ENCODE measurements at places on chromosomes 11 and 22.

- no peak for DNase-seq
Measured at GRCh38 chr22:27185760-27186302, 528.4 kb downstream of the MIAT start.

DNA sequence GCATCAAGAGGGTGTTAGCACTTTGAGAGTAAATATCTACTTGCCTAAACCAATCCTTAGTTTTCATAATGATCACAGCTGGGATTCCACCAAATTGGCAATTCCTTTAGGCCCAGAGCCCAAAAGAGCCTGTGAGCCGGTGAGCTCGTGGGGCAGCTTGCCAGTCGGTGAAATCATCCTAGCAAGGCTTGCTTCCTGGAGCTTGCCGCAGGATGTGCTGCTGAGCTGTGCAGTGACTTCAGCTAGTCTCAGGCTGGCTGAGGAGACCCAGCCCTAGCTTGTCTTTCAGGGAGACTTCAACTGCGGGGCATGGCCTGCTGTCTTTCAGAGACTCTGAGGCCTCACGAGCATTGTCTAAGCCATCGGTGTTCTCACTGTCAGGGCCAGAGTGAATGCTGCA lies 73.6 kb upstream of the SUSD2 start:
- DNase-seq: peak; percentile 65

DNA sequence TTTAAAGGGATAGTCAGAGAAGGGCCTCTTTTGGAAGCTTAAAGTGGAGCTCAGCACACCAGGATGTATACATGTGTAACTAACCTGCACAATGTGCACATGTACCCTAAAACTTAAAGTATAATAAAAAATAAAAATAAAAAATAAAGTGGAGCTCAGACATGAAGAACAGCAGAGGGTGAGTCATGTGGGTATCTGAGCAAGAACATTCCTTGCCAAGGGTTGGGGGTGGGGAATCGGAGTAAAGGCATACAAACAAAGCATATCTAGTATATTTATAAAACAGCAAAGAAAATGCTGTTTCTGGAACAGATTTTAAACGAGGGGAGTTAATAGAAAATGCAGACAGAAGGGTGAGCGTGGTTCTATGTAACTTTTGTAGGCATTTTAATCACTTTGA lies 562.6 kb upstream of the ANO3 start:
- no peak for DNase-seq

DNA sequence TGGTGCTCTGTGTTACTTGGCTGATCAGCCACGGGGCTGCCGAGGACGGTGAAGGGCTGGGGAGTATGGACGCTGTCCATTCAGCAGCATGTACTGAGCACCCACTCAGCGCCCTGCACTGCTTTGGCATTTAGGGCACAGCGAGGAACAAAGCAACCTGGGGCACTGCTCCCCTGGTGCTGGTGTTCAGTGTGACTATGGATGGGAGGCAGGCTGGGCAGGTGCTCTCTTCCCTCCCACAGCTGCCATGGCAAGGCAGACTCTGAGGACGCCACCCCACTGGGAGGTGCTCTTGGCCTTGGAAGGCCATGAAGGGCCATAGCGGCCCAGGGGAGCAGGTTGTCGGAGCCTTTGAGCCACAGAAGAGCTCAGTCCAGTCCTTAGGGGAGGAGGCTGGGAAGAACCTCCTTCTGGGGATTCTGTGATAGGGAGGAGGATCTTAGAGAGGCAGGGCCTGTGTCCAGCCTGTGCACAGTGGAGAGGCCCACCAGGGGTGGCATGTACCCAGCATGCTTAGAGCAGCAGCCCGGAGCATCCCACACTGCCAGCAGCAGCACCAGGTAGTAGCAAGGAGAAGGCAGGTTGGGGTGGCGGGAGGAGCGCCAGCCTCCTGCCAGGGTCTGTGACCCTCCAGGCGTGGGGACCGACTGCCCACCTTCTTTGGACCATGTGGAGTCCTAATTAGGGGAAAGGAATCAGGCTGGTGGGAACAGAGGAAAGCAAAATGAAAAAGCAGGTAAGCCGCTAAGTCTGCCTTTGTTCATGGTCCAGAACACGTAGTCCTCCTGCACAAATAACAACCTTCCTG lies 141.8 kb downstream of the MPPED1 start:
- no peak for DNase-seq

DNA sequence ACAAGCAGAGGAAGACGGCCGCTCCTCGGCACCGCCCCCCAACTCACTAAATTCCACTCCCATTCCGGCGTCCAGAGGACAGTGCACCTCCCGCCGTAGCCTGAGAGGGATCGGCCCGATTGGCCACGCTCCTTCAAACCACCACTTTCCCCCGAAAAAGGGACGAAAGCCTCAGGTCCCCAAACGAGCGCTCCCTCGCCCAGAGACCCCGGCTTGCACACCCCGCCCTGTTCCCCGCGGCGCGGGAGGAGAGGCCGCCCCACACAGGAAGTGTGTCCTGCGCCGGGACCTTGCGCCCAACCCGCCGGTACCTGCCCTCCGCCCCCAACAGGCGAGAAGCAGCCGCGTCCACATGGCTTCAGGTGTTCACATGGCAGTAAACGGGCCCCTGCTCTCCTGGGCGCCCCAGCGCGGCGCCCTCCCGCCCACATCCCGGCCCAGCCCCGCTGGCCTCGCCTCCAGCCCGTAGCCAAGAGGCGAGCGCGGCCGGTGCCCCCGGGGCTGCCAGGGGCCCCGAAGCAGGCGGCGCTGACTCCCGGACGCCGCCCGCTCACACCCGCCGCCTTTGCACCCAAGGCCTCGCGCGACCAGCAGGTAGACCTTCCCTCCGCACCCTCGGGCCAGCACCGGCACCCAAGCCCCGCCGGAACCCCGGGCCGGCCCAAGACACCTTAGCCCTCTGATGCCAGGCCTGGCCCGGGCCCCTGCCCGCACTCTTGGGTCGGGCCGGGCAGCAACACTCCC lies 849 bp downstream of the TCF20 start:
- peak; percentile 80 for DNase-seq

DNA sequence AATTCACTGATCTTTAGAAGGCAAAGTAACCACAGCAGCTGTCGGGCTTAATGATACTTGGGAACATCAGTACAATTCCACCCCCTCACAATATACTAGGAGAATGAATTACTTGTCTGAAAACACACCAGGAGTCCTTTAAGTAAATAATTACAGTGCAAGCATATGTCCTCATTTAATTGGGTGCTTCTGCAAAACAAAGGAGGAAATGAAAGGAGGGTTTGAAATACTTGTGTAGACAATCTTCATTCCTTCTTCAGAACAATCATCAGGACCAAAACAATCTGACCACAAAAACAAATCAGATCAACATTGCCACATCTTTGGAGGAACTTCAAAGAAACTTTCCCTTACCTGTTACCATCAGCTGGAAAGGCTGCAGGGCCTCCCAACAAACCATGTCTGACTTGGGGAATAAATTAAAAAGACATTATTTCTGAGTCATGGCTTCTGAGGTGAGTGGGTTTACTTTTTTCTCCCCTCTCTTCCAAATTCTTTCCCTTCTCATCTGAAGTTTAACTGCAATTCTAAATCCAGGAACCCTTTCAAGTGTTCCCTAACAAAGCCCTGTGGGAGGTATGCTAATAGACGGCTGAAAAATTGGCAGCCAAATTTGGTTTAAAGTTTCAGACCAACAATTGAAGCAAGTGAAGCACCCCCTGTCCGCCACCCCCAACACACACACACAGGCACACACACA lies 12.5 kb upstream of the CCDC117 start:
- DNase-seq: no peak

- no peak for DNase-seq
Measured at GRCh38 chr22:17143826-17144225, 15.3 kb downstream of the HDHD5 start.

- DNase-seq: no peak
Measured at GRCh38 chr11:9703280-9703679, 39.4 kb downstream of the SWAP70 start.

DNA sequence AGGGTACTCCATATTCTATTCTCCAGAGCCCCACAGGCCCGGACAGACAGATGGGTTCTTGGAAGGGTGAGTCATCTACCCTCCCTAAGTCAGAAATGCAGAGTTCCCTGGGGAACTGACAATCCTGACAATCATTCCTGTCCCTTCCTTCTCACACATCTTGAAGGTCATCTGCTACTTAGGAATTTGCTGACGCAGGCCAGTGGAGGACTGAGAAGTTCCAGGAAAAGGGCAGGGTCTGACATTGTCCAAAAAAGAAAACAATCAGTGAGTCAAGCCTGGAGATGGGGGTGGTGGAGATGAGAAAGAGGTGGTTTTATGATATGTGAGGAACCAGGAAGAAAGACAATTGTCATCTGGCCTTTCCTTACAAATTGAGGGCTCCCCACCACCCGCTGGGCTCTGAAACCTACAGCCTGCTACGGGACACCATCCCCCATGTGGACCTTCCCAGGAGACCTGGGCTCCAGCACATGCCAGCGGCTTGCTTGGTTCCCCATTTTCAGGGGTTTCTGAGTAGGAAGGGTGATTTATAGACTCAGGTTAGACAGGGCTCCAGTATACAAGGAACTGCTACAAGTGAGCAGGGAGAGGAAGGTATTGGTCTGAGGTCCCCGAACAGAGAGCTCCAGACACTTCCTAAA lies 12.9 kb downstream of the CD59 start:
- DNase-seq: no peak

DNA sequence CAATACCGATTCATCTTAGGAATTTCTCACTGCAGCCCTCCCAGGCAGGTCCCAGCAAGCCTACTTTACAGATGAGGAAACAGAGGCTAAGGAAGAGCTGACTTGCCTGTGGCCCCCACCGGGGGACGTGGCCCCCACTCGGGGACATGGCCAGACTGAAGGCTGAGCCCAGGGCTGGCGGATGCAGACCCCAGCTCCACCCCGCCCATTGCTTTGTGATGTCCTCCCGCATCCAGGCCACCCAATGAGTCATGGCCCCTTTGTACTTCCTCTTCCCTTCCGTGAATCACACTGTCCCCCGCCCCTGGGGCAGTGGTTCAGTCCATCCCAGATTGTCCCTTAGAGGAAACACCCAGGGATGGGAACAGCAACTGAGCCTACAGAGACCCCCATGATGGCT lies 116.0 kb upstream of the ANO1 start:
- DNase-seq: no peak

- peak; percentile 93 for DNase-seq
Measured at GRCh38 chr11:834371-835316, 1.9 kb downstream of the CD151 start.

GRCh38 chr11:114215871-114216795 lies 80.1 kb upstream of the NNMT start:
- DNase-seq: no peak

GRCh38 chr22:44133161-44133560 lies 47.6 kb upstream of the PARVG start:
- DNase-seq: no peak

- peak; percentile 20 for DNase-seq
Measured at GRCh38 chr11:6736495-6737121, 35.2 kb downstream of the OR2AG2 start.

DNA sequence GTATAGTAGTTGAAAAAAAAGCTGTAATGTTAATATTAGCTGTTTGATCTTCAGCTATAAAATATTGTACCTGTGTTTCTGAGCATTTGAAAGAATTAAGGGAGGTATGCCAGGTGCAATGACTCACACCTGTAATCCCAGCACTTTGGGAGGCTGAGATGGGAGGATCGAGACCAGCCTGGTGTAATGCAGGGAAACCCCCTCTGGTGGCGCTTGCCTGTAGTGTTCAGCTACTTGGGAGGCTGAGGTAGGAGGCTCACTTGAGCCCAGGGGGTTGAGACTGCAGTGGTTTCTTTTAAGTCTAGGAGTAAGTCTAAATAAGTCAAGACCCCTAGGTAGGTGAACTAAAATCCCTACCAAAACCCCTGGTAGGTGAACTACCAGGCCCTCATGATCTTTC lies 37.1 kb downstream of the TAF1D start:
- no peak for DNase-seq

DNA sequence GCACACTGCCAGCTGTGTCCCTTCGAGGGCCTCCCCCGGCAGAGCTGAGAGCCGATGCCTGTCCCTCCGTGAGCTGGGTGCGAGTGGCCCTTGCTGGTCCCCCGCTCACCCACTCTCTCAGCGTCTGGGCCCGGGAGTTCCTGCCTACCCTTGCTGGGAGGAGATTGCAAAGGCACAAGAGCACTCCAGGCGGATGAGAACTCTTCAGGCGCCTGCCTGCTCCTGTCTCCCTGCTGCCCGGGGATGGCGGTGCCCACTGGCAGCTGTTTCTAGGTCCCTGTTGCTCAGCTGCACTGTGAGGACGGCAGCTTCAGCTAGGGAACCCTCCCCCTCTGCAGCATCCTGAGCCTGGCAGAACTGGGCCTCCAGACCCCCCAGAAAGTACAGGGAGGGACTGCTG lies 61.1 kb downstream of the FLRT1 start:
- DNase-seq: no peak

GRCh38 chr11:61645179-61645868 lies 34.9 kb upstream of the DAGLA start:
- no peak for DNase-seq

- DNase-seq: peak; percentile 68
Measured at GRCh38 chr11:126355324-126355925, at the start of gene ST3GAL4. Gene ST3GAL4, plus strand, starts transcription at chr11:126355686. Its CDS starts 50,470 bp downstream, at chr11:126406156.

- peak; percentile 75 for DNase-seq
Measured at GRCh38 chr22:46758867-46759290, 3.6 kb upstream of the TBC1D22A start.

Measured in body of pancreas (tissue), 4 donors.